ENCODE measurements at places on chromosomes 6 and 20.
A peak's percentile ranks its signal among the peaks of the same experiment; 100 is the strongest.

GRCh38 chr6:13795041-13795750, 19.2 kb downstream of the MCUR1 start:
- peak; percentile 28 for DNase-seq

DNA sequence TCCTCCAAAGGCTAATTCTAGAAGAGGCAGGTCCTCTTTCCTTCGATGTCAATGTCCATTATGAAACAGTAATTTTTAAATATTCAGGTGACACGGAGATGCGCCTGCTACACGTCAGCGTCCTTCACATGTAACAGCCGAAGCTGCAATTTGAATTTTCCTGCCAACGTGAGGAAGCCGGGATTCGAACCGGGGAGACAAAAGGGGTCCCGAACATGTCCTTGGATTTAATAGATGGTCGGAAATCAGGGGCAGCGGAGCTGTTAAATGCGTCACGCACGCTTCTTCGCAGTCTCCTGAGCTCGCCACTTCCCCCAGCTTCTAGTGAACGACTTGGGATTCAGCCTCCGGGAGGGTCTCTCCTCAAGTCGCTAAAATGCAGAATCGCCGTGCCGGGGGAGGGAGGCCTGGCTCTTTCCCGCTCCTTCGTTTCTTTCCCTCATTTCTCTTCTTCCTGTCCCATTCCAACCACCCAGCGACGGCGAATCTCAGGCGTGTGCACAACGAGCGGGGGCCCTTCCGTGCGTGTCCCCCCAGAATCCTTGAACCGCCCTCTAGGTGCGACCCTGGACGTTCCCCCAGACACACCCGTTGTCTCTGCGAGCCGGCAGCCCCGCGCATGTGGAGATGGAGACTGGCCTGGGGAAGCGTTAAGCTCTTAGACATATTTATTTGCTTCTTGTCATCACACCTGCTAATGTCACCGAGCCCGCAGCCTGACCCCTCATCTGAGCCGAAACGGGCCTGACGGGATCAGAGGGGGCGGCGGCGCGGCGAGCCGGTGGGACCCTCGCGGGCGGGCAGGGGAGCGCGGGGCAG, 1.3 kb upstream of the FOXC1 start:
- DNase-seq = no peak

GRCh38 chr6:34037151-34037550, 108.7 kb downstream of the GRM4 start:
- no peak for DNase-seq

DNA sequence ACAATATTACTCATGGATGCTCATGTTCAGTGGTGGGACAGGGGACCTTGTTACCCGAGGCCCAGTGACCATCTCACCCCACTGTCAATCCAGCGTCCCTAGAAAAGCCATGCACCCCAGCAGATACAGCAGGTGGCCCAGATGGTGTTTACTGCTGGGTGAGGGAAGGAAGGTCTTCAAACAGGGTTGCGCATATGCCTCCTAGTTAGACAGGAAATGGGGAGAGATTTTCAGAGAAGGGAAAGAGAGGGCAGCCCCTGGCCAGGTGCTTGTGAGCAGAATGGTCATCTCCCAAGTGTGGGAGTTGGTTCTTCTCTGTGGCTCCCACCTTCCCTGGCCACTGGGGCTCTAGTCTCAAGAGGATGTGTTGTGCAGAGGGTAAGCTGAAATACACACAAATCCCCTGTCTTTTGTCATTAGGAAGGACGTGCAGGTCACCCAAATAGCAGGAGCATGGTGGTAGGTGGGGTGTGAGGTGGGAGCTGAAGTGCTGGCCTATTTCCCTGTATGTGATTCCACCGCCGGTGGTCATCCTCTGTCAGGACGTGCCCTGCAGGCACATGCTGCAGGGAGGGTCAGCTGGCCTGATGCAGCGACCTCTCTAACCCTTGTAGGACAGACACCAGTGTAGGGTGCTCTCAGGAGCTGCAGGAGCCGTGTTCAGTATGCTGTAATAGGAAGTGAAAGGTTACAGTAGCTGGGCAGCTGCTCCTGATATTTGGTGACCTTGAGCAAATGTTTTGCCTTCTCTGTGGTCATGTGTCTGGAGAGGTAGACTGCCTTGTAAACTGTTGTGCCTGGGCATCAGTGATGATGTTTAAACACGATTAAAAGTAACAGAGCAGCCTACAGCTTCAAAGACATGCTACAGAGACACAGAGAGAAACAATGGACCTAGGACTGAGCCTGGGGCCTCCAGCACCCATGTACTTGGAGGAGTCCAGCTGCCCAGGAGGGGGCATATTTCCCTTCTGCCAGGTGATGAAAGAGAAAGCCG, 3.2 kb upstream of the CST3 start:
- DNase-seq = no peak

DNA sequence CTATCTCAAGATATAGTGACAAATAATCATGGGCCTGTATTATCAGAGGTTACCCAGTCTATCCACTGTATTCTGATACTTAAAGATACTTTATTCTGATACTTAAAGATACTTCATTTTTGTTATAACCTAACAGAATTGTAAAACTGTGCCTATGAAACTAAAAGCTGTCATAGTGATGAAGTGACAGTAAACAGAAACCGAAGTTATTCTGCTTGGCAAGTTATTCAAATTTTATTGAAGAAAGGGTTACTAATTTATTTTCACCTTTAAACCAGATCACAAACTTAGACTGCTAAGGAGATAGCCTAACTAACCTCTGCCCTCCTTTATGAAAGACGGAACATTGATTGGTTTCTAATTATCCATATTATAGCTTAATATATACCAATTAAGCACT, 604.6 kb upstream of the IMPG1 start:
- DNase-seq = no peak

GRCh38 chr6:15948930-15949900, 179.7 kb upstream of the MYLIP start:
- DNase-seq = peak; percentile 38

DNA sequence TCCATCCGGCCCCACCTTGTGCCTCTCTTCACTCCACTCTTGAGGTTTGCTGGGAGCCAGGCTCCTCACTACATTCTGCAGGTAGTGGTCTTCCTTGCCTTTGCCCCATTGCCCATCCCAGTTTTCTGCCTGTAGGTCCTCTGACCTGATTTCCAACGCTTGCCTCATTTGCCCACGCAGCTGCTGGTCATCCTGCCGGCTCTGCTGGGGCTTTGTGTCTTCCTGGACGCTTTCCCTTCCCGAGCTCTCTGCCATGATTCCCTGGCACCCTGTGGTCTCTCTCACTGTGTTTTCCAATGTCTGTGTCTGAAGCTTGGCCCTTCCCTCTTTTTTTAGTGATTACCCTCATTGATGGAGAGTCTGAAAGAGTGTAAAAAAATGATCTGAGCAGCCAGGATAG, 451.6 kb downstream of the UTRN start:
- no peak for DNase-seq

DNA sequence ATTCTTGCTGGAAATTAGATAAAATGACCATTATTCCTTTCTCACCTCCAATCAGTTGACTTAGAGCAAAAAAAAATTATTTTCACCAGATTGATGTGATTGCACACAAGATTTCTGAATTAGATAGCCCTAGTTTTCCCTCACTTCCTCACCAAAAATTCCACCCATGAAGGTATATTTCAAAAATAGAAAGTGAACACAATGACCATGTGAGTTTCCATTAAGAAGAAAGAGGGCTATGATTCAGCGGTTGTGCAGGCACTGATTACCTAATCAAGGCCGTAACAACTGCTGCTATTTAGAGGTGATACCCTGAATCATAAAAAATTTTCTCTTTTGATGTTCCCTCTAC, 19.5 kb upstream of the RALGAPA2 start:
- no peak for DNase-seq

GRCh38 chr6:163427498-163428254, 13.2 kb downstream of the QKI start:
- no peak for DNase-seq

DNA sequence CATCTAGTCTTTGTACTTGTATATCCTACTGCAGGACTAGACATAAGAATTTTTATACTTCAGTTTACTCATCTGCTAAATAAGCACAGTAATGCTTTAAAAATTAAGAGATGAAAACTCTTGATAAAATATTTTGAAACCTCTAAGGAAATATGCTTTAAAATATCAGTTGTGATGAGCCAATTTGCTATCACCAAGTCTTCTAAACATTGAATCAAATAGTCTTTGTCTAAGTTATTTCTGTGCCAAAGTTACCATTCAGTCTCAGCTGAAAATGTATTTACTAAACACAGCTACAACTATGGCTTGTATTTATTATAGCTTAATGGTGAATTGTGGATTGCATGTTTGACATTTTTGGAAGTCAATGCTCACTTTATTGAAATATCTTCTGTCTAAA, 46.2 kb upstream of the RFPL4B start:
- no peak for DNase-seq

- no peak for DNase-seq
Measured at GRCh38 chr6:14595751-14596150, 478.2 kb downstream of the CD83 start.

DNA sequence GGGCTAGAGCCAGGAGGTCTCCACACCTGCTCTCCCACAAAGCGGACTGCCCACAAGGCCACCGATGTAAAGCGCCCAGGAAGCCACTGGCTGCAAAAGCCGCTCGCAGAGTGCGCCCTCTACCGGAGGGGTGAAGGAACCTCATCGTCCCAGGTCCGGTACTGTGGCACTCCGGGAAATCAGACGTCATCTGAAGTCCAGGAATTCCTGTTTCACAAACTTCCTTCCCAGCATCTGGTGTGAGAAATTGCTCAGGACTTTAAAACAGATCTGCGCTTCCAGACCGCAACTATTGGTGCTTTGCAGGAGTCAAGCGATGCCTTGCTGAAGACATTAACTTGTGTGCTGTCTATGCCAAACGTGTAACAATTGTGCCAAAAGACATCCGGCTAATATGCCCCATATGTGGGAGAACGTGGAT, 115.1 kb upstream of the ARID1B start:
- no peak for DNase-seq

- peak; percentile 13 for DNase-seq
Measured at GRCh38 chr6:166989427-166990032, 9.7 kb upstream of the CEP43 start.

DNA sequence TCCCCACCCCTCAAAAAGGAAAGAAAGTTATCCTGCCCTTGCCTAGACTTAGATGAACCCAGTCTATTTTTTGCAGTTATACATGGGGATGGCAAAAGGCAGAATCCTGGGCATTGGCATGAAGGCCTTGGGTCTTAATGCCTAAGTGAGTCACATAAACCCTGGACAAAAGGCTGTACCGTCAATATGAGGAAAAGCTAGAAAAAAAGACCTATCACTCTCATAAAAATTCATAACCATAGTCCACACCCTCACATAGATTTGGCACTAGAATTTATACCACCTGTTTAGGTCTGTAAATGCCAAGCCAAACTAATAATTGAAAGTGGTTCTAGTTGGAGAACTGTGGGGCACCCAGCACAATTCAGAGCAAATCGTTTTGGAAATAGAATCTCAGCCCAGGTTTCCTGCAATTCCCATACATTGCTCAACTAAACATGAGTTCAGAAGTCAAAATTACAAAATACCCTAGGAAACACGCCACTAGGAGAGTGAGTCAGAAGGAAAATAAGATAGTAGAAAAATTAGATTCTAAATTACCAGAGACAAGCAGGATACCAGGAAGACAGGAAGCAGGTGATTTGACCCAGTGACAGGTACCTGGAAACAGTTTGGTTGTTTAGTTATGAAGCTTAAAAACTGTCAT, 70.4 kb upstream of the FUCA2 start:
- no peak for DNase-seq

DNA sequence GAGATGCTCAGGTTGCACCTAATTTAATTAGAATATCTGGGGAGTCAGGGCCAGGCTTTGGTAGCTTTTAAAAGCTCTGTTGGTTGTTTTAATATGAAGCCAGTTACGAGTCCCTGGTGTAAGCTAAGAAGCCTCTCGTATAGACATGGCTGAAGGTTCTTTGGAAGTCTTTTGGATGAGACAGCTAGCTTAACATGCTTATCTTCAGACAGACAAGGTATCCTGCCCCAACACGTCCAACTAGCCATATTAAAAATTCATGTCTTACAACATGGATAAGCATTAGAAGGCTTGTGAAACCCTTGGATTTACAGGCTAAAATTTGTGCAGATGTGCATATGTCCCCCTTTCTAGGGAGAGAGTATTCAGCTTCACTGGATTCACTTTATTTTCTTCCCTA, 105.7 kb upstream of the KCNK16 start:
- no peak for DNase-seq

DNA sequence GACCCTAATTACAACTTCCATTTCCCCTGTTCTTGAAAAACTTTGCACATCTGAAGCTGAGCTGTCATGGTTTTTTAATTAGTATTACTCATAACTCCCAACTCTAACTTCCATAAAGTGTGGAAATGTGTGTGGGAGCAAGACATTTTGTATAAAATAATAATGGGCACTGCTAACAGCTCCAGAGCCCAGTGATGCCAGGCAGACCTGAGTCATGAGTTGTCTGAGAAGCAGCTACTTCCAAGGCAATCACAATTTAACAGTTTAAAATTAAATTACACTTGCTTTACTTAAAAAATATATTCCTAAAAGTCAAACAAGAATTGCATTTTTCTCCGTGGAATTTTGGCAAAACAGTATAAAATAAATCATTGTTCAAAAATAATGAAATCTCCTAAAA, 6.4 kb downstream of the SLC2A12 start:
- DNase-seq = no peak
